Subcutaneous adipose tissue (tissue), 4 donors: ENCODE measurements at places on chromosomes 4 and X. TPM values are rescaled to one million over a fixed set of nuclear protein-coding genes. Genes with fewer than 3 reads are reported as not detected.

Gene CXCL10
- 2.6 TPM for total RNA-seq

Gene GLRA2
- total RNA-seq: not detected

Gene NIPAL1
- total RNA-seq: 0.22 TPM

Gene DUX4
- total RNA-seq: not detected

Gene DCAF4L1
- 0.49 TPM for total RNA-seq

Gene RASSF6
- total RNA-seq: not detected

Gene ASB11
- 0.33 TPM for total RNA-seq

Gene L1CAM
- 1.1 TPM for total RNA-seq

Gene REELD1
- 1.3 TPM for total RNA-seq

Gene SORCS2
- total RNA-seq: 0.85 TPM

Gene SHROOM2
- total RNA-seq: 0.17 TPM

Gene VSIG4
- total RNA-seq: 202 TPM

Gene SUPT20HL1
- not detected for total RNA-seq

Gene GABRG1
- not detected for total RNA-seq

Gene TCEAL6
- total RNA-seq: not detected

Gene PCDH7
- total RNA-seq: 0.94 TPM

Gene PAGE2B
- not detected for total RNA-seq

Gene FGFBP2
- total RNA-seq: 69.4 TPM

Gene PDZD4
- total RNA-seq: 0.65 TPM

Gene MAB21L2
- not detected for total RNA-seq

Gene ALB
- 1.1 TPM for total RNA-seq

Gene DCLK2
- 6.2 TPM for total RNA-seq

Gene RNF175
- total RNA-seq: not detected

Gene TMSB4X
- 8,971 TPM for total RNA-seq

Gene CYBB
- 52.2 TPM for total RNA-seq

Gene REPS2
- total RNA-seq: 4.3 TPM

Gene HSFX1
- total RNA-seq: 1.3 TPM

Gene CXCL6
- total RNA-seq: not detected

Gene PASD1
- total RNA-seq: not detected

Gene TAF7L
- total RNA-seq: 0.17 TPM

Gene C4orf36
- total RNA-seq: not detected

Gene SLC34A2
- not detected for total RNA-seq

Gene SLC25A4
- 26.8 TPM for total RNA-seq

Gene IRS4
- total RNA-seq: not detected

Gene UCP1
- total RNA-seq: not detected

Gene EMCN
- 30.6 TPM for total RNA-seq

Gene XAGE1B
- total RNA-seq: not detected

Gene GPR173
- 0.51 TPM for total RNA-seq

Gene USP17L21
- total RNA-seq: not detected

Gene FATE1
- not detected for total RNA-seq

Gene MAGEB17
- total RNA-seq: 0.94 TPM

Gene XK
- 0.22 TPM for total RNA-seq

Gene PWWP3B
- total RNA-seq: 1.5 TPM

Gene CFI
- total RNA-seq: 13.4 TPM

Gene CNKSR2
- 4.1 TPM for total RNA-seq

Gene IRF2
- 36.9 TPM for total RNA-seq

Gene SRD5A3
- 11.0 TPM for total RNA-seq

Gene SAGE1
- not detected for total RNA-seq
